NCI-H1048 (cell line): ENCODE measurements at places on chromosomes 16 and 17.

DNA sequence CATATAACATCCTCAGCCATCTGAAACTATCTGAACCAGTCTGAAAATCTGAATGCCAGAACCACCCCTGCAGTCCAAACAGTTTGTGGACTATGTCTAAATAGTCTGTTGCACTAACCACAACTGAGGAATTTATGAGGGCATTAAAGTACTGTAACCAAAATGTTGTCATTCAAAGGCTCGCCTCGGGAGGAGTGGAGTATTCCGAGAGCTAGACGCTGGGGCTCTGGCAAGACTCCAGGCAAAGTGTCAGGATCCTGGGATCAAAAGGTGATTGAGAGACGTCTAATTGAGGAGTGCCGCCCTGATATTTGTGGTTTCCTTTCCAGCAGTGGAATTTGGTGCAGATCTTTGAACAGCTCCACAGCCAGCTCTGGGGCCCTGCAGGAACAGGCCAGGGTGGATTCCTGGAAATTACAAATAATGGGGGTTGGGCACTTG lies 142.9 kb upstream of the MYOCD start:
- DNase-seq, result peak; percentile 34

GRCh38 chr16:49876716-49877129 lies 20.8 kb upstream of the ZNF423 start:
- no peak for DNase-seq

- DNase-seq, result no peak
These were observed 137.5 kb downstream of the CCDC182 start for GRCh38 chr17:57607553-57608120.

GRCh38 chr17:48374650-48375230 lies 55.3 kb downstream of the SKAP1 start:
- no peak for DNase-seq

- DNase-seq, result no peak
These were observed 36.8 kb downstream of the ADCY7 start for GRCh38 chr16:50303041-50303604.

DNA sequence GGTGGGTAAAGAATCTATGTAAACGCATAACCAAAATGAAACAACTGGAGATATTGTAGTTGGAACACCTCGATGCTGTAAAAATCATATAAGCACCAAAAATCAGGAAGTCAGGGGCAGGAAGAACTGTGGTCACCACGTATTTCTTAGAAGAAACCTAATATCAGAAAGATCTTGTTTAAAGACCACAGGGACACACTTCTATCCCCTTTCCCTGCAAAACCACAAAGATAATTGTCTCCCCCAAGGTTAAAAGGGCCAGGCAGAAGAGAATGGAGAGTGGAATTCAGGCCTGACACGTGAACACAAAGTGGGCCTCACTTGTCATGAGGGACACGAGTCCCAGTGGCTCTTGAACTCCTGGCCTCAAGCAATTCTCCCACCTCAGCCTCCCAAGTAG lies 68.1 kb downstream of the GSG1L start:
- no peak for DNase-seq

DNA sequence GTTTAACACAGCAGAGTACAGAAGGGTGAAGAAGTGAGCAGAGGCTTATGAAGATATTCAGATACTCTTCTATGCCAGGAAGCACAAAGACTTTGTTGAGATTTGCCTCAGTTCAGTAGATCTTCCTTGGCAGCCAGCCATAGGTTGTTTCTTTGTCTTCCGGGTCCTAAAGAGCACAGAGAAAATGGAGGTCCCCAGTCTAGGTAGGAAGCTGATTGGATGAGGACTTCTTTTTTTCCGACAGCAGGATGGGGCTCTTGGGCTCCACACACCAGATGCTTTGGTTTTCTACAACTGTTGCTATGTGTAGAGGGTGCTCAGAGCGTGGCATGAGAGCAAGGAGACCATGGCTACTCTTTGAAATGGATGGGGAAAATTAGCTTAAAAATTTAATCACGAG lies 8.3 kb upstream of the CDC6 start:
- no peak for DNase-seq

DNA sequence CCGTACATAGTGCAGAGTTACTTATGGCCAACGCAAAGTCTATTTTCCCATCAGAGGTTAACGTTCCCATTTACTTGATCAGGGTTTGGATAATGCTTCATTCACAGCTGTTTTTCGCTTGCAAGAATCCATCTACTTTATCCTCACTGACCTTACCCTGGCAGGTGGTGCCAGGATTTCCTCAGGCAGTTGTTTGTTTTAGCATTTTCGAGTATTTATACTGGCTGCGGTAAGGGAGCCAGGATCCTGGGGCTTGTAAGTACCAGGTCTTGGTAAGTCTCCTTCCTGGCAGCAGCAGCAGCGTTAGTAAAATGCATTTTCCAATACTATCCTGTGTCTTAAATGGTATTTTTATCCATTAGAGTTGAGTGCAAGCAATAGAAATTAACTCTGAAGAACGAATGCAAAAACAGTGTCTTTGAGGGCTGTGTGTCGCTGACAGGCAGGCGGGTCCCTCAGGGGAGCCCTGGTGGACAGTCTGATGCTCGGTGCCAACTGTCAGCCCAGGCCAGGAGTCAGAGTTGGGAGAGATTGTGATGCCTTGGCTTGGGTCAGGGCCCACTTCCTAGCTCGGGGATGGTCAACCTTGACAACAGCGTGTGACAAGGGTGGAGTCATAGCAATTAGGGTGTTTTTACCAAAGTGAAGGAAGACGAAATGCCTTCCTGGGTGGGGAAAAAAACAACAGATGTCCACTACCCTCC lies 92.4 kb upstream of the HSBP1 start:
- DNase-seq, result no peak

- DNase-seq, result no peak
These were observed 17.5 kb upstream of the SPNS2 start for GRCh38 chr17:4480929-4481898.

DNA sequence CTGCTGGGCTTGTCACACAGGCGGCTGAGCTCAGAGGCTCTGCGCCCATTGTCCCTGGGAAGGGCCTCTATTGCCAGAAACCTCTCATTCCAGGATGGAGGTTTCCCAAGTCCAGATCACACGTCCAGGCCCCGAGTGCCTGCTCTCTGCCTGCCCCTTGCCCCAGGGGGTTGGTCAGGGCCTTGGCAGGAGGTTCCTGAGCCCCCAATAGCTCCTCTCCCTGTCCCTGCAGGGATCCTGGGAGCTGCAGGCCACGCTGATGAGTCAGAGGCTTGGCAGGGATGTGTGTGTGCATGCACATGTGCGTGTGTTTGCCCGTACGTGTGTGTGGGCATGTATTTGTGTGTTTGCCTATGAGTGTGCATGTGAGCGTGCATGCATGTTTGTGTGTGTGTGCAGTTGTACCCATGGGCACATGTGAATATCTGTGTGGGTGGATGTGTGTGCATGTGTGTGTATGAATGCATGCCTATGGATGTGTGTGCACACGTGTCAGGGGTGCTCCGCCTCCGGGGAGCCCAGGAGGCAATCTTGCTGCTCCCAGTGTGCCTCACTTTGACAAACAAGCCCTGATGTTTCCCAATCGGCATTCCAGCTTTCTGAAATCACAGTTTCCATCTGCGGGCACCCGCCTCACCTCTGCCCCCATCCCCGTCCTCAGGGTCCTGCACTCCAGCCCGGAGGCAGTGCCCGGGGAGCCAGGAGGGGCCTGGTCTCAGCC lies 98.4 kb upstream of the GSE1 start:
- no peak for DNase-seq

DNA sequence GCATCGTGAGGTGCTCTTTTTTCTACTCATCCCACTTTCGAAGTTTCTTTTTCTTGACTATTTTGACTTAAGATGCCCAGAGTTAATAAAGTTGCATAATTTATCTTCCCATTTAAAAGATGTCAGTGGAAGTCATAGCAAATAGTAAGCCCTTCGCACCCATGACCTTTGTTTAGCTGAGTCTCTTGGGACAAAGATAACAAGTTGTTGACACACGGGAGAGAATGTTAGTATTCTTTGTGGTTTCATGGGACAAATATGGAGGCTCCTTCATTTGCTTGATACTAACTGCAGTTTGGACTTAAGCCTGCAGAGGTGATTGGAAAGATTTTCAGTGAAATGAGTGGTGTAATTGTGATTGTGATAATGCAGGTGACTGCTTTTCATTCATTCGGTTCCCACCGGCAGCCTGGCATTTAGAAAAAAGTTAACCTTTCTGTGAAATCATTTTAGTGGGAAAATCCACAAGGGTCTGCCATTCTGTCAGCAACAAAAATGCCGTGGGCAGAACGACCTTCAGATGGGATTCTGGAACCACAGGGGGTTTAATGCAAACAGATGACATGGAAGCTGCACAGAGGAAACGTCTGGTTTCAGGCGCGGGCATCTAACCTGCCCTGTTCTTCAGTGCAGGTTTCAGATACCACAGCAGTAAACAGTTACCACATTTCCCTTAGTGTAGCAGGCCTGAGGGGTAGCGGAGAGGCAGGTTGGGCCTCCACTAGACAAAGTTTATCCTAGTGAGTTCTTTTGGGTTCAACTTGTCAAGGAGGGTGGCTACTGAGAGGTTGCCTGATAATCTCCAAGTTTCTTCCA lies 123.0 kb downstream of the RPTOR start:
- no peak for DNase-seq

DNA sequence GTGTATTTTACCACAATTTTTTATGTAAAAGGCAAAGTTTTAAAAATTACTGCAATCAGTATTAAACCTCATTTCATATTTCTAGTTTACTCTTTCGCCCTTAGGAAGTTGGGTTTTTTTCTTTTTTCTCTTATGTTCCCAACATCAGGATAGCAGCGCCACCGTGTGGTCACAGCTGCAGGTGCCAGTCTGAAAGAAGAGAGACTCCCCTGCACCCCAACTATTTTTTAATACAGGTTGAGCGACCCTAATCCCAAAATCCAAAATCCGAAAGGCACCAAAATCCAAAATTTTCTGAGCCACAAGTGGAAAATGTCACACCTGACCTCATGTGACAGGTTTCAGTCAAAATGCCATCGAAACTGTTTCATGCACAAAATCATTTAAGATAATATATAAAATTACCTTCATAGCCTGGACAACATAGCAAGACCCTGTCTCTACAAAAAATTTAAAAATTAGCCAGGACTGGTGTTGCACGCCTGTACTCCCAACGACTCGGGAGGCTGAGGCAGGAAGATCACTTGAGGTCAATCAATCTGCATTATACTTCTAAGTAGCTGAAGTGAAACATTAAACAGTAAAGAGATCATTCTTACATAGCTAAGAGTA lies 21.8 kb upstream of the ASGR2 start:
- DNase-seq, result peak; percentile 49

DNA sequence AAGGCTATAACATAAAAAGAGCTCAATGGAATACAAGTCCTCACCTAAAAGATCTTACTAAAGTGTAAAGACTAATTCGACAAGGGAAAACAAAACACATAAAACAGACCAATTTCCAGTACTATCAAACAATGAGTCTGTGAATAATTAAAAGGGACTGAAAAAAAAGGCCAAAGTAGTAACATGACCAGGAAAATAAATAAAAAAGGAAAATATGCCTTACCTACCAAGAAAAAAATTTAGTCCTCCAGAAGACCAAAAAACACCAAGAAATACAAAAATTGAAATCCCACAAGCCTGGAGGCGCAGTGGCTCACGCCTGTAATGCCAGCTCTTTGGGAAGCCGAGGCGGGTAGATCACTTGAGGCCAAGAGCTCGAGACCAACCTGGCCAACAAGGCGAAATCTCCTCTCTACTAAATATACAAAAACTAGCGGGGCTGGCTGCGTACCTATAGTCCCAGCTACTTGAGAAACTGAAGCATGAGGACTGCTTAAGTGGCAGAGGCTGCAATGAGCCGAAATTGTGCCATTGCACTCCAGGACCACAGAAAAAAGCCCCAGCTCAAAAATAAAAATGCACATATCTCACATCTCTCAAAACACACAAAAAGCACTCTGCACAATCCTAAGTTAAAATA lies 60.8 kb downstream of the TEX14 start:
- DNase-seq, result no peak

- no peak for DNase-seq
These were observed at the start of gene SLC13A5 for GRCh38 chr17:6713130-6713917. TSS of gene SLC13A5 (minus strand) at chr17:6713369. CDS start at chr17:6713333, 36 bp downstream.

DNA sequence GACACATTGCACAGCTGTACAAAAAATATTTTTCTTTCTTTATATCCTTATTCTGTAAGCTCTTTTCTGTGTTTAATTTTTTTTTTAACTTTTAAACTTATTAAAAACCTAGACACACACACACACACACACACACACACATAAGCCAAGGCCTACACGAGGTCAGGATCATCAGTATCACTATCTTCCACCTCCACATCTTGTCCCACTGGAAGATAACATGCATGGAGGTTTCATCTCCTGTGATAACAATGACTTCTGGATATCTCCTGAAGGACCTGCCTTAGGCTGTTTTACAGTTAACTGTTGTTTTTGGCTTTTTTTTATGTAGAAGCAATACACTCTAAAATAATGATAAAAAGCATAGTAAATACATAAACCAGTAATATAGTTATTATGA lies 71.2 kb downstream of the TNRC6C start:
- no peak for DNase-seq
